Trophoblast cell (in vitro differentiated cells and primary cell): ENCODE measurements at places on chromosomes 4 and X.

GRCh38 chr4:30380404-30380998, 339.7 kb upstream of the PCDH7 start:
- peak; percentile 30 for DNase-seq

- no peak for DNase-seq
Measured at GRCh38 chrX:110021258-110022022, 18.5 kb downstream of the TMEM164 start.

- DNase-seq, result no peak
Measured at GRCh38 chr4:69092190-69092589, 4.1 kb upstream of the UGT2B7 start.

DNA sequence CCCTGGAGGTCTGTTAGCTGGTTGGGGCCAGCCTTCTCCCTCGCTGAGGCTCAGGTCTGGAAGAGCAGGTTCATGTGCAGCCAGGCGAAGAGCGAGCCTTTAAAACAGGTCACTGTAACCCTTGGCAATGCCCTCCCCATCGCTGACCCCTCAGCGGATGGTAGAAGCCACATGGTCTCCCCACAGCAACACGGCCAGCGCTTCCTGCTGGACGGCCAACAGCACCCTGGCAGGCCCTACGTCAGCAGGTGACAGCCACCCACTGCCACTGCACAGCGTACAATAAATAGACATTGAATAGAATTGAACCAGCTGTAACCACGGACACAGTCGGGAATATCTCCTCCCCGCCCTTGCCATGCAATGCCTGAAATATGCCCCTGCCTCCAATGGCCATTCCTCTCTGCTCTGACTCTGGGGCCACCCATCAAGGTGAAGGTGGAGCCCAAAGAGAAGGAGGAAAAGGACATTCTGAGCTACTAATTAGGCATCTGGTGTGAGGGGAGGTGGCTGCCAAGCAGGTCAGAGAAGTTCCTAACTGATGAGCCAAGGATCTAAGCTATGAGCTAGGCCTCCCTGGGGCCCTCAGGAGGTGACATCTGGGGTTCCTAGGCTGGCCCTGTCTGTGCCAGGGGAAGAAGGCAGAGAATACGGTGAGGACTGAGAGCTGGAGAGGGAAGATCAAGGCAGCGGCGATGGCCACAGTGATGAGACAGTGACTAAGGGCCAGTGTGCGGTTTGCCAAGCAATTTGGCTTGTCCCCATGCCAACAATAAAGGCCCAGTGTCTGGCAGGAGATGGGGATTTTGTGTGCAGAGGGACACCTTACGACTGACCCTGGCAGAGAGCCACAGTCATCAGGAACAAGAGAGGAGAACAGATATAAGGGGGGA, 202.3 kb downstream of the BCOR start:
- peak; percentile 45 for DNase-seq

DNA sequence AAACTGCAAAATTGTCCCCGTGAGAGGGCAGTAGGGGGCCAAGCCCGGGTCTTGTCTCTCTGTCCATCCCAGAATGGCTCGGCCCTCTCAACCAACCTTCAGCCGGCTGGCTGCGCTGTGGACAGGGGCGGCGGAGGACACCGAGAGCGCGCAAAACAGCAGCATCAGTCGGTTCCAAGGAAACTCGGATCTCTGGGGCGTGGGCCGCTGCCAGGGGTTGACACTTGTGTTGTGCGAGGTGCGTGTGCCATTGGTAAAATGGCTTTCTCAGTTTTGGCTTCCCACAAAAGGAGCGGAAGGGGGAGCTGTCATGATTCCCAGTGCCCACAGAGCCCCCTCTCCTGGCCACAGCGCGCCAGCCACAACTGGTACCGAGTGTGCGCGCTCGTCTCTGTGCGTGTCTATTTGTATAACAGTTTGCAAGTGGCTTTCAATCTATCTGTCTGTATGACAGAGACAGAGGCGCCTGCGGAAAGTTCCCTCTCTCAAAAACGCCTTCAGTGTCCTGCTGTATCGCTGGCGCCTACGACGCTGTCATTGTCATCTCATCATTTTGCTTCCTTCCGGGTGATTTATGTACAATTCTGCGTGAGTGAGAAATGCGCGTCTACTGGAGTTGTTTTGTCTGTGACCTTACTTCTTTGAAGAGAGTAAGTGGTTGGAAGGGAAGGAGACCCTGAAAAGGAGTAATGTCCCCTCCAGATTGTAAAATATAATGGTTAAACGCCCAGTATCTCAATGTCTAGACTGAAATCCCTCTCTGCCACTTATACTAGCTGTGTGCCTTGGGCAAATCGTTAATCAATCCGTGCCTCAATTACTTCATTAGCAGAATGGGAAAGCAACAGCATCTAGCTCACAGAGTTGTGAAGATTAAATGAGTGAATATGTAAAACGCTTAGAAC, 1.8 kb downstream of the DKK2 start:
- peak; percentile 37 for DNase-seq

DNA sequence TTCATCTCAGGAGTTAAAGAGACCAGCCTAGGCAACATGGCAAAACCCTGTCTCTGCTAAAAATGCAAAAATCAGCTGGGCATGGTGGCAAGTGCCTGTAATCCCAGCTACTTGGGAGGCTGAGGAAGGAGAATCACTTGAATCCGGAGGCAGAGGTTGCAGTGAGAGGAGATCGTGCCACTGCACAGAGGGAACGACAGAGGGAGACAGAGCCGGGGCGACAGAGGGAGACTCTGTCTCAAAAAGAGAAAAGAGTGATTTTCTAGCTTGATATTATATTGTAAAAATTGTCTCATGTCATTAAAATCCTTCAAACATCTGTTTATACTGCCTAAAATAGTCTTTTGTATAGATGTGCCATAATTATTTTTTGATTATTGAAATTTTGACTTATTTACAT, 225.4 kb upstream of the AGA start:
- no peak for DNase-seq

- DNase-seq, result no peak
Measured at GRCh38 chr4:72817012-72817411, 248.0 kb upstream of the ADAMTS3 start.

DNA sequence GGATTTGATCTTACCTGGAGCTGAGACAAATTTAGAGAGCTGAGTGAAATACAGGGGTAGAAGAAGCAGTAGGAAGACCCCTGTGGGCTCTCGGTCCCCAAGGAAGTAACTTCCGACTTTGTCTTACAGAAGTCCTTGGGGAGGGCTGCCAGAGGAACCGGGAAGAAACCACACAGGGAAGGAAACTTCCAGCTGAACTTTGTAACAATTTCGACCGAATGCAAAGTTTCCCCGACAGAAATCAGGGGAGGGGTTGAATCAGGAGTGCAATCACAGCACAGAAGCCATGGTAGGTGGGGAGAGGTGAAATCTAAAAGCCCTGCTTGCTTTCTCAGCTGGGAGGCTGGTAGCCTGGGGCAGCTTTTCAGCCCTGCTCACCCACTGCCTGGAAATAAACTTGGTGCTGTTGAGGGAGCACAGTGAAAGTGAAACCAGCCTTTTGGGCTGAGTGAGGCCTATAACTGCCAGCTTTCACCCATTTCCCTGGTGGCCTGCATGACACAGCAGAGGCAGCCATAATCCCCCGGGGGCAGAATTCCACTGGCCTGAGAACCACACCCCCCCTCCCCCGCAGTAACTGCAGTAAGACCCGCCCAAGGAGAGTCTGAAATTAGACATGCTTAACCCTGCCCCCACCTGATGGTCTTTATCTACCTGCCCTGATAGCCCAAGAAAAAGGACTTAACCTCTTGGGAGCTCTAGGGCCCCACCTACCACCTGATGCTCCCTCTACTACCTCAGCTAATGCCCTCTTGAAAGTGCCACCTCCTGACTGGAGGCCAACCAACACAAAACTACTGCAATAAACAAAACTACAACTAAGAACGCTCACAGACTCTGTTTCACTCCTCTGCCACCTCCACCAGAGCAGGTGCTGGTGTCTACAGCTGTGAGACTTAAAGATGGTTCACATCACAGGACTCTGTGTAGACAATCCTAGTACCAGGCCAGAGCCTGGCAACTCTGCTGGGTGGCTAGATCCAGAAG, 248.2 kb downstream of the PARM1 start:
- DNase-seq, result peak; percentile 79

DNA sequence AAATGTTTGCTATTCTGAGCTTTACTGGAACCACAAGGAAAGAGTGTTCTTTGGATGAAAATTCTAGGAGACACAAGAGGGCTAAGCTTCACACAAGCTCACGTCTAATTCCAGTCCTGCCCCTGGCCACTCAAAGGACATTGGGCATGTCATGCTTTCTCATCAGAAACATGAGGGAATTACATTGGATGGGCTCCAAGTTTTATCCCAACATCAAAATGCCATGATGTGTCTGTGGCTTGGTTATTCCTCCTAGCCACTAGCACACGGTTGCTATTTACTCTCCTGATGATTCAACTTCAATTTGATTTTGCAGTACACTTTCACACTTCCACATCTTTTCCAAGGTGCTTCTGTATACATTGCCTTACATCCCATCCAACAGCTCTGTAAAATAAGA, 149.6 kb upstream of the FAM9B start:
- DNase-seq, result no peak

- DNase-seq, result peak; percentile 38
Measured at GRCh38 chrX:47191331-47191730, 2.3 kb upstream of the UBA1 start.

DNA sequence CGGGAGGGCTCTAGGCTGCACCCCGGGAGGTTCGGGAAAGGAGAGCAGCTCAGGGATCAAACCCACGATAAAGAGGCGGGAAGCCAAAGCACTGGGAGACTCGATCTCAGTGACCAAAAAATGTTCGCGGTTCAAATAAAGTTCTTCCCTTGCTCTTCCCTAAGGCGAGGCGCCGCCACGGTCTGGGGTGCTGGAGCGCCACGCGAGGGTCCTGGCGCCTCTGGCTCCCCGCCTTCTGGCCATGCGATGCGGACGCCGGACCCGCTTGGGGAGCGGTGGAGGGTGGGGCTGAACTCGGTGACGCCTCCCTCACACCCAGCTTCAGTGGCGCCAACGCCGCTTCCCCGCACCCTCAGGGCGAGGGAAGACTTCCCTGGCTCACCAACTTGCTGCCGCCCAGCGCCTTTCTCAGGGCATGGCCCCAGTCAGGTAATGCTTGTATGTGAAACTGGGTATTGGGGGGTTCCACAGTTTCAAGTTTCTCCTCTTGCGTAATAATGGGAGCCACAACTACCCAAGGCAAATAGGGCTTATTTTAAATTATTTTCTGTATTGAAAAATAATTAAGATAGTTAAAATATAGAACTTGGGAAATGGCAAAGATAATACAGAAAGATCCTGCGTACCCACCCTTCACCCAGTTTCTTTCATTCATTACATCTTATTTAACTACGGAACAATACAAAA, at the start of gene QRFPR:
QRFPR (minus strand) TSS at position 243 of the 687 bp plus-strand sequence. CDS start 371 bp downstream, outside the sequence.
- no peak for DNase-seq

DNA sequence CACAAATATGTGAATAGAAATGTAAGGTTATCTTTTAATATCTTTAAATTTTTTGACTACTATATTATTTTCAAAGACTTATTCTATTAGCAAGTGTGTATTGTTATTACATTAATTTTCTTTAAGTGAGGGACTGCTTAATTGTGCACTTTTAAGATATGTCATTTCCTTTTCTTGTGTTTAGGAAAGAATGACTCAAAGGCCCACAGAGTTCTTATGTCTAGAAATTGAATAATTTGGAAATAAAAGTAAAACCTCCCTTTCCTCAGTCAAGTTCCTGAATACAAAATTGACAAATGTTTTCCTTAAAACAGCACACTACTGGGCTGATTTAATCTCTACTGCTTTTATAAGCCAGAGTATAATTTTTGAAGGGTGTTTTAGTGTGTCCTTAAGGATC, 169.7 kb downstream of the TMEM47 start:
- DNase-seq, result no peak

GRCh38 chrX:113644426-113644825, 803.8 kb upstream of the AMOT start:
- no peak for DNase-seq

DNA sequence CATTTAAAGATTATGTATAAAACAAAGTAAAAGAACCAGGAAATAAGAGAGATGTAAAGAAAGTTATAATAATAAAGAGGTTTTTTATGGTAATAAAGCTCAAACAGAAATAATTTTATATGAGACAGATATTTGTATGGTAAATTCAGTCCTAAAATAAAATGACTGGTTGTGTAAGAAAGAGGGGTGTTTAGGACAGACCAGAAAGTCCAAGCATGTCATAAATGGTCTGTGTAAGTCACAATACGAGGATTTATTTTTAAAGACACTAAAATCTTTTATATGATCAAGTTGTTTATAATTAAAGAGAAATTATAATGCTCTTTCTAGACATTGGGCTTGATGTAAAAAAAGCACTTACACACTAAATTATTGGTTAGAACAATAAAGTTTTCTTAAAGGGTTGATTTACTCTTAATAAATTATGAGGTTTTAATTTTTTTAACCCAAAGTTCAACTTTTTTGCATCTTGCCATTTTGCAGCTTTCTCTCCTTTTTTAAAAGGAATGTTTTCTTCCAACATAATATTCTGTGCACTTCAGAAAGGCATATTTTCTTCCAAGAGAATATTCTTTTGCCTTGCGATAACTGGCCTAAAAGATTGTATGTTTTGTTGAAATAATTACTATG, 61.9 kb upstream of the TCEAL2 start:
- no peak for DNase-seq

DNA sequence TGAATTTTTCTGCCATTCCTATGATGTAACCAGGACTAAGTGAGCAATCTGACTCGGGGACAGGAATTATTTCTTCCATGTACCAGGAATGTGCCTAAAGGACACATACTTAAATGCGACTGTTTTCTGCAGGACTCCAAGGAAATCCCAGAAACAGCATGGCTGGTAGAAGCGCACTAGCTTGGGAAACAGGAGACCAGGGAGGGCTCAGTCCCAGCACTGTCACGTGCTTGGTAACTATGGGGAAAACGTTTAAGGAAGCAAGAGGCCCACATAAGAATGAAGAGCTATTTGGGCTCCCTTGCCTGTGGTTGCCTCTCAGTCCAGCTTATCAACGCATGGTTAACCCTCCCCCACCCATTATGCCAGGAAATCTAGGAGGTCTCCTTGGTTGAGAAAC, 19.6 kb downstream of the MPP1 start:
- peak; percentile 83 for DNase-seq

GRCh38 chr4:99828477-99828876, 11.8 kb downstream of the DAPP1 start:
- peak; percentile 74 for DNase-seq

DNA sequence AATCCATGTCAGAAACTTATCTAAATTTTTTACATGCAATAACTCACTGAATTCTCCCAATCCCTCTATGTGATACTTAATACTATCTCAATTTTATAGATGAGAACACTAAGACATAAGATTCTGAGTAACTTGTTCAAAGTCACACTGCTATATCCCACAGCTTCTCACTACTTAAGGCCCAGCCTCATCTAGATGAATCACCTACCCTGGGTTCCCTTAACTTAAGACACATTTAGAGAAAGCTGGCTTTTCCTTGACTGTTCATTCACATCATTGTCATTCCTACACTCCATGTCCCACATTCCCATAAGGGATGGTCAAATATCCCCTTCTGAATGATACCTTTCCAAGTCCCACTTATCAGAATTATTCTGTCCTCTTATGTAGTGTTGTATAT, 21.0 kb downstream of the TNIP3 start:
- no peak for DNase-seq
